Nephron progenitor cell (in vitro differentiated cells): ENCODE measurements at places on chromosomes 11 and 22.

DNA sequence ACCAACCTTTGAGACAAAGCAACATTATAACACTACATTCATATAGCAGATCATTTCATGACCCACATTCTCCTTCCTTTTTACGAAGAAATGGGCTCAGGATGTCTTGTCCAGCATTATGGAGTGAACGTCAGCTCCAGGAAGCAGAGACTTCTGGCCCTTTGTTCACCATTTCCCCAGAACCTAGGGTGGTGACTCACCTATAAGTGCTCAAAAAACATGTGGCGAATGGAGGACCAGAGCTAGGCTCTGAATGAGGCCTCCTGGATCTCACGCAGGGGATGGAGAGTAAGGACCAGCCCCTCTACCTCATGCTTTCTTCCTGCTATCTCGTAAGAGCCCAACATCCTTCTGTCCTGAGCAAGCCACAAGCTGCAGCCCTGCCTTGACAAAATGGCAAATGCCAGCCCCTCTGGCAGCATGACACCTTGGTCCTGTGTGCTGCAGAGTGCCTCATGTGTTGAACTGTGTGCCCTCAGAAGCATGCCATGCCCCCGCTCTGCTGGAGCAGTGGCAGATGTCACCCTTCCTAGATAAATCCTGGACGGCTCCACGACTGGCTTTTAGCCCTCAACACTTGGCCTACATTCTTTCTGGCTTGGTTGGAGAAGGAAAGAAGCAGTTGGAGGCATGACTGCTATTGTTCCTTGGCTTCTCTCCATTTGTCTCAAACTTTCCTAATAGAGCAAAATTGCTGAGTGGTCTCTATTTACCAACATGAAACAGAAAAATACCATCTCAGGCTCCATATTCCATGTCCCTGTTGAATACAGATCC lies 6.5 kb upstream of the ST3GAL4 start:
- peak overlapping the region; percentile 95 for H3K27ac ChIP-seq
- no peak for DNase-seq
- no peaks in the 10 kb centered on the region for H3K27me3 ChIP-seq
- peaks cover 31% of the 10 kb centered on the region for H3K36me3 ChIP-seq
- peak overlapping the region; percentile 31 for H3K4me3 ChIP-seq
- peaks cover 75% of the 10 kb centered on the region for H3K4me1 ChIP-seq

DNA sequence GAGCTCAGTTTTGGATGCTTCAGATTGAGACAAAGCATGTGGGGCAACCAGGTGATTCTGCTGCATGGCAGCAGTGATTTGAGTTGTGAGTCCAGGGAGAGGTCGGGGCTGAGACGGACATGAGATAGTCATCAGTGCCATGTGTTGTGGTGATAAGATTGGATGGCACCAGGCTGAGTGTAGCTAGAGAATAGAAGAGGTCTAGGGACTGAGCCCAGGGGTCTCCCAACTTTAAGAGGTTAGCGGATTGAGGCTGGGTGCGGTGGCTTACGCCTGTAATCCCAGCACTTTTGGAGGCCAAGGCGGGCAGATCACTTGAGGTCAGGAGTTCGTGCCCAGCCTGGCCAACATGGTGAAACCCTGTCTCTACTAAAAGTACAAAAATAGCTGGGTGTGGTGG lies 6.3 kb upstream of the CTSD start:
- no peaks in the 10 kb centered on the region for H3K36me3 ChIP-seq
- H3K27ac ChIP-seq: no peak overlapping the region
- H3K4me1 ChIP-seq: peaks cover 30% of the 10 kb centered on the region
- peaks cover 15% of the 10 kb centered on the region for H3K27me3 ChIP-seq
- no peak for DNase-seq

DNA sequence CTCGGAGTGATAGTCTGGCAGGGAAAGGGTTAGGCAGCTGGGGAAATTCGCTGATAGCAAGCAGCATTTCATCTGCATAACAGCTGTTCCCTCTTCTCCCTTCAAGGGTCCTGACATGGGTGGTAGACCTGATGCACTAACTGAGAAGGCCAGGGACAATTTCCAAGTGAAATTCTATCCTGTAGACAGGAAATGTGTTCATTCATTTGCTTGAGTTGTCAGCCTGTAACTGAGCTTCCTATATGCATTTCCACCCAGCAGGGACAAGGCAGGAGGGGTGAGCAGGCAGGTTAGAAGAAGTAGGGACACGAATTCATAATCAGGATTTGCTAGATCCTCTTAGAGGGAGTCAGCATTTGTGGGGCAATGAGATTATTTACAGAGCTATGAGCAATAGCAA lies 154.3 kb upstream of the NCAM1 start:
- peaks cover 5% of the 10 kb centered on the region for H3K27me3 ChIP-seq
- peak overlapping the region; percentile 3 for H3K27ac ChIP-seq
- peaks cover 52% of the 10 kb centered on the region for H3K4me1 ChIP-seq
- DNase-seq: no peak
- H3K36me3 ChIP-seq: no peaks in the 10 kb centered on the region

DNA sequence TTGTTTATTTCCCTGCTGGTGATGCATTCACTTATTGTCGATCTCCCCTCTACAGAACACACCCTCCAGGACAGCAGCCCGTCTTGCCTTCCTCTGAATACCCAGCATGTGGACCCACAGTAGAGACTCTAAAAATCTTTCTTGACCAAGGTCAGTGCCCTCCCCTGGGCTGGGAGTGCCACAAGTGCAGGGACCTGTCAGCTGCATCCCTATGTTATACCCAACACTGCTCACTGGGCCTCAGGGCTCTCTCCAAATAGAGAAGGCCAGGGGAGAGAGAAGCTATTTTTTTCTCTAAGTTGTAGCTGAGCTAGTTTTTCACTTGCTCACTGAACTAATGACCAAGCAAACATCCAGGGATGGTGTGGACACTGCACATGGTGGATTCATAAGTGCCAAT lies 9.8 kb downstream of the KCNJ1 start:
- H3K27me3 ChIP-seq: peaks cover 59% of the 10 kb centered on the region
- no peaks in the 10 kb centered on the region for H3K36me3 ChIP-seq
- peaks cover 30% of the 10 kb centered on the region for H3K4me1 ChIP-seq
- no peak overlapping the region for H3K4me3 ChIP-seq
- H3K27ac ChIP-seq: no peak overlapping the region

DNA sequence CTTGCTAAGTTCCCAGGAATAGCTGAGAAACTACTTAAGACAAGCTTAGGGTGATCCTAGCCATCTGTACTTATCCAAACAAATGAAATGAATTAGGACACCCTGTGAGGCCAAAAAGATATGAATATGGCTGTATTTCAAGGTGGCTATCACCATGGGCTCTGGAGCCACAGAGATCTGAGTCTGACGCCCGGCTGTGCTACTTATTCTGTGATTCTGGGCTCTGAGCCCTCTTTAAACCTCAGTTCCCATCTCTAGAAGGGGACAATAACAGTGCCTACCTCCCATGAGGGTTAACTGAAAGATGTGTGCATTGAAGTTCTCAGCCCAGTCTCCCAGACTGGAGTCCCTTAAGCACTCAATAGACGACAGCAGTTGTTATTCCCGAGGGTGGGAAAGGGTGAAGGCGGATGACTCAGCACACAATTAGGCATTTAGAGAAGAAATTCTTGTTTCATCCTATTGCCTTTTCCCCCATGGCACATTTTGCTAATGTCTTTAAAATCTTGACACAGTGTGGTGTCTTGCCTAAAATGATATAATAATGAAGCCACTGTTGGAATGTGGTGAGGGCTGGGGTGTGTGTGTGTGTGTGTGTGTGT lies 132.5 kb downstream of the ADAMTS15 start:
- H3K36me3 ChIP-seq: no peaks in the 10 kb centered on the region
- H3K4me1 ChIP-seq: peaks cover 46% of the 10 kb centered on the region
- no peak for DNase-seq
- H3K27me3 ChIP-seq: no peaks in the 10 kb centered on the region

DNA sequence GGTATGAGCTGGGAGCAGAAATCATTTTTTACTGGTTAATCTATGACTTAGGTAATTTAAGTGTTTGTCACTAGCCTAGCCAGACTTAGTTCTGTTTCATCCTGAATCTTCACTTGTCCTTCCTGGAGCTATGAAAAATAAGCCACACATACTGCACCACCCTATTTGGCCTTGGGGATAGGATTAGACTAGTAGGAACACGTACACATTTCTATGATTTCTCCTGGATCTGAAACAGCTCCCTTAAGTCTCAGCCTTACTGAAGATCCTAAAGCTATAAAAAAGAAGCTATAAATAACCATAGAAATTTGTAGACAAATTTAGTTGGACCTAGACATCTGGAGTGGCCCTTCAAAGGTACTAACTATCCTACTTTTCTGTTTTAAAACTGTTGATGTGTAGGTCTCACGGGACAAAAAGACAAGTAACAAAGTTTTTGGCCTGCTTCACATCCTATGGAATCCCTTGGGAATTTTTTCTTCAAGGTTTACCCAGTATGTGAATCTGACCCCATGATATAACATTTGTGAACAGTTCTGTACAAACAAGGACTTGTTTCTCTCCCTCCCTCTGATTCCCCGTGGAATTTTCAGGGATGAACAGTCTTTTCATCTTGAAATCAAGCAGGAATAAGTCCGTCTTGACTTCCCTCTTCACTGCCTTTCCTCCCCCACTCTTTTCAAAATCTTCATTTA lies 275.0 kb downstream of the FAM76B start:
- peaks cover 47% of the 10 kb centered on the region for H3K4me1 ChIP-seq
- no peak for DNase-seq
- H3K27ac ChIP-seq: peak overlapping the region; percentile 70
- H3K36me3 ChIP-seq: no peaks in the 10 kb centered on the region

GRCh38 chr11:6737872-6738466 lies 33.8 kb downstream of the OR2AG2 start:
- H3K27ac ChIP-seq: no peak overlapping the region
- DNase-seq: peak; percentile 27
- peaks cover 28% of the 10 kb centered on the region for H3K4me1 ChIP-seq

- peaks cover 5% of the 10 kb centered on the region for H3K27me3 ChIP-seq
- H3K4me1 ChIP-seq: peaks cover 65% of the 10 kb centered on the region
- no peak overlapping the region for H3K27ac ChIP-seq
- H3K4me3 ChIP-seq: no peak overlapping the region
- DNase-seq: no peak
Measured at GRCh38 chr11:112611771-112612170, 349.4 kb upstream of the NCAM1 start.

- H3K27me3 ChIP-seq: peaks cover 6% of the 10 kb centered on the region
- no peak overlapping the region for H3K4me3 ChIP-seq
- H3K27ac ChIP-seq: no peak overlapping the region
- DNase-seq: no peak
- no peaks in the 10 kb centered on the region for H3K36me3 ChIP-seq
Measured at GRCh38 chr11:131385763-131386390, 15.5 kb downstream of the NTM start.

- peaks cover 9% of the 10 kb centered on the region for H3K4me1 ChIP-seq
- H3K36me3 ChIP-seq: no peaks in the 10 kb centered on the region
- peak; percentile 52 for DNase-seq
- peak overlapping the region; percentile 81 for H3K4me3 ChIP-seq
Measured at GRCh38 chr11:84437071-84437980, 1151.2 kb upstream of the CCDC90B start.

DNA sequence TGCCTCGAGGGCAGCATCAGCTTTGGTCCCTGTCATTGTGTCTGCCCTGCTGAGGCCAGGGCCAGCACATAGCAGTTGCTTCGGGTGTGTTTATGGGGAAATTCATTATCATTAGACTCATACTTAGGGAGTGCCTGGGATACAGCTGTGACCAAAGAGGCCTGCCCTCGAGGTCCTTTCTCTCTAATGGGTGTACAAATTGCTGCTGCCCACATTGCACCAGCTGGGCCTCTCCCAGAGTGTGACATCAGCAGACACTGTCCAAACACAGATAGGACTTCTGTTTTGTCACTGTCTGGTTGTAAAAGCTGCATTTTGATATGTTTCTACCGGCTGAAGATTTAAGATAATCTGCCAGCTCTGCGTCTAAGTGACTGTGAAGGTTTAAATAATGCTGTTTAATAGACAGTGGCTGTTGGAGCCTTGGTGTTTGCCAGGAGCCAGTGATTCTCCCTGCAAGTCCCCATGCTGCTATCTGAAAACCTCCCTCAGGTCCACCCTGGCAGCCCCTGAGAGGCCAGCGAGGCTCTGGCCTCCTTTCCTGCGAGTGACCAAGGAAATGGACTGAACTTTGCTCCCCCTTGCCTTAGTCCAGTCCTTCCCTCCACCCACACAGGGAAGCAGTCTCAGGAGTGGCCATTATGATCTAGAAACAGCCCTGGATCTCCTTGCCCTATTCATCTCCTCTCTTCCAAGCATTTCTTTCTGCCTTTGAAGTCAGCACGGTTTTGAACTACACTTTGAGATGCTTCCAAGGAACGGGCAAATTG lies 505.2 kb downstream of the TBC1D22A start:
- H3K4me3 ChIP-seq: no peak overlapping the region
- H3K27me3 ChIP-seq: peaks cover 9% of the 10 kb centered on the region
- H3K36me3 ChIP-seq: no peaks in the 10 kb centered on the region
- H3K27ac ChIP-seq: no peak overlapping the region
- no peaks in the 10 kb centered on the region for H3K4me1 ChIP-seq
- DNase-seq: no peak

DNA sequence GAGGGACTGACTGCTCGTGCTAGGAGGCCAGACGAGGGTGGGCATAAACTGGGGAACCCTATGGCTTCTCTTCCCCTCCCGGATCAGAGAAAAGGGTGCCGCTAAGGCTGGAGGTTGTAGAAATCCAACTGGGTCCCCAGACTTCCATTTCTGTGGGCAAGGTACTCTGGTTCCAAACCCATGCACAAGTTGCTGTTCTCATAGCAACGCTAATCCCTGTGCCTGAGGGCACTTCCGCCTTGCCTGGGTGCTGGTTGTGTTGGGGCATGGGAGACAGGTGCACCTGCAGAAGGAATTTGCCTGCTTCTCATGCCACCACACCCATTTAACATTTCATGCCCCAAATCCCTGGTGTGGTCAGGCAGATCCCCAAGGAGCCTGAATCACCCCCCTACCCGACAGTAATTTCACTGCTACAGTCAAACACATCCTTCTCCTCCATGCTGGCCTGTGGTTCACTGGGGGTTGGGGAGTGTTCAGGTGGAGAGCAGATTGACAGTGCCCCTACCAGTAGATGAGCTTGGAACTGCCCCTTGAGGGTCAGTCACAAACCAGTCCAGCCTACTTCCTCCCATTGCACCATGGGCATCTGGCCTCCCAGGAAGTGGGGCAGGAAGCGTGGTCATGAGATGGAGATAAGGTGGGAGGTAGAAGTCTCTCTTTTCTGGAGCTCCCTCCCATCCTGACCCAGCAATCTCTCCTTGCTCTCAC lies 1.2 kb downstream of the C2CD2L start:
- H3K4me1 ChIP-seq: peaks cover 57% of the 10 kb centered on the region
- no peak overlapping the region for H3K27ac ChIP-seq
- H3K27me3 ChIP-seq: peaks cover 19% of the 10 kb centered on the region
- H3K36me3 ChIP-seq: peaks cover 9% of the 10 kb centered on the region
- no peak for DNase-seq

GRCh38 chr22:42069801-42070516 lies 653 bp downstream of the NAGA start:
- H3K4me3 ChIP-seq: peak overlapping the region; percentile 87
- DNase-seq: no peak
- H3K27me3 ChIP-seq: no peaks in the 10 kb centered on the region
- peaks cover 15% of the 10 kb centered on the region for H3K36me3 ChIP-seq

DNA sequence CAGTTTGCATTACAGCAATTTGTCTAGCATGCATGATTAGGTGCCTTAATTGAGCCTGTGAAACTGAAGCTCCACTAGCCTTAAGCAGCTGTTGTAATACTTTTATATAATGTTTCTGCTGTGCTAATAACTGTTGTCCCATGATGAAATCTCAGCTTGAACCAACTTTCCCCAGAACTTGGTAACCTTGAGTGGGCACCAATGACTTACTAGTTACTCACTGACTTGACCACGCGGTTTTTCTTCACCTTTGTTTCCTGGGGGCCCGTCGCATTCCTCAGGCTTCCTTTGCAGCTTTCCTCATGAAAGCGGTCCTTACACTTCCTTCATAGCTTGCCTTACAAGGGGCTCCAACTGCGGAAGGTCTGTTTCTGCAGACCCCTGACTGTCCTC lies 11.2 kb upstream of the GLYATL1 start:
- DNase-seq: peak; percentile 13
- H3K27me3 ChIP-seq: no peaks in the 10 kb centered on the region
- peak overlapping the region; percentile 81 for H3K4me3 ChIP-seq
- no peaks in the 10 kb centered on the region for H3K36me3 ChIP-seq
- peaks cover 68% of the 10 kb centered on the region for H3K4me1 ChIP-seq
- H3K27ac ChIP-seq: peak overlapping the region; percentile 57
